ENCODE measurements at places on chromosomes 7 and 10.

DNA sequence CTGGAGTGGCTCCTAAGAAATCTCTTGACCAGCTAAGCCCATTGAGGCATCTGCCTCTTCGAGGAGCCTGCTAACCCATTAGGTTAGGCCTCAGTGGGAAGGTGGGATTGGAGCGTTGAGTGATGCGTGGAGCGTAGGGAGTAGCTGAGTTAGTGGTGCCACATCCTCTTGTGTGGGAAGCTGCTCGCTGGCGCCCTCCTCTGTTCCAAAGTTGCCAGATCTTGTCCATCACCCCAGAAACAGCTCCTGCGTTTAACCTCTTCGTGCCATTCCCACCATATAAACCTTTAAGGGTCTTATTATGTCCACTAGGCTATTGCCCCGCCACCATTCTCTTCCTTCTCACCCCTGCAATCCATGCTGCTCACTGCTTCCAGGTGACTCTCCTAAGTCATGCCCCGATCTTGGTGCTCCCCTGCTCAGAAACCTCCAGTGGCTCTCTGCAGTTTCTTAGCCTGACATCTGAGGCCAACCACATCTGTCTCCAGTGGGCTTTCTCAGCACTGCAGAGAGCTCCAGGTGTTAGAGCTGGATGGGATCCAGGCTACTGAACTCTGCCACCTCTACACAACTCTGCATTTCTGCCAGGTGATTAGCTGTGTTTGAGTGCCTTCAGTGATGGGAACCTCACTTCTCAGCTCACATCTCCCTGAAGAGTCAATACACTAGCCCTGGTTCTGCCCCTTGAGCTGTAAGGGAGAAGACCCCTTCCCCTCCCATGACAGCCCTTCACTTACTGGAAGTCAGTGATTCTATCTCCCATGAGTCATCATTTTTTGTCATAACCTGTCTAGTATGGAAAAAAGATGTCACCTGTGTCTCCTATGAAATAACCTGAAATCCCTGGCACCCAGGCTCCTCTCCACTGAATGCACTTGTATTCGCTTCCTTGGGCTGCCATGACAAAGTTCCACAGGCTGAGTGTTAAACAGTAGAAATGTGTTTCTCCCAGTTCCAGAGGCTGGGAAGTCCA lies 65.0 kb upstream of the FGFR2 start:
- DNase-seq: no peak

DNA sequence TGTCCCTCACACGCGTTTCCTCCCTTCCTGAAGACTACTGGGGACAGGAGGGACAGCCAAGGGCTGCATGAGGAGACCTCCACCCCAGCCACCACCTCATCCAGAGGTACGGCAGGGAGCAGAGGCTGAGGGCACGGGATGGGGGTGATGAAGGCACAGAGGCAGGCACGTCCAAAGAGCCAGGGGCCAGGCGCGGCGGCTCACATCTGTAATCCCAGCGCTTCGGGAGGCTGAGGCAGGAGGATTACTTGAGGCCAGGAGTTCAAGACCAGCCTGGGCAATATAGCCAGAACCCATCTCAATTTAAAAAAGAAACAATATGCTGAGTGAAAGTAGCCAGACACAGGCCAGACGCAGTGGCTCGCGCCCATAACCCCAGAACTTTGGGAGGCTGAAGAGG lies 3.3 kb downstream of the MICALL2 start:
- DNase-seq: no peak

DNA sequence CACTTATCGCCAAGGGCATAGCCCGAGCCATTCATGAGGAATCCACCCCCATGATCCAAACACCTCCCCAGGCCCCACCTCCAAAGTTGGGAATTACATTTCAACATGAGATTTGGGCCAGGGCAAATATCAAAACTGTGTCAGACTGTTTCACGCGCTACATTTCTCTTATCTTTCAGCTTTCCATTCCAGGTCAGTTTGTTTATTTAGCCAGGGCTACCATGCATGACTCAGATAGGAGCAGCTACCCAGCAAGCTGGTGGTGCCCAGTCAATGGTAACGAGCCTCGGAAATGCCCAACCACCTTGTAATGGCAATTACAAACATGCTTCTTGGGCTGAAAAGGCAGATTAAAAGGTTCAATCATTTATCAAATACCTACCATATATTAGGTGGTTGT lies 43.6 kb upstream of the BAMBI start:
- no peak for DNase-seq

DNA sequence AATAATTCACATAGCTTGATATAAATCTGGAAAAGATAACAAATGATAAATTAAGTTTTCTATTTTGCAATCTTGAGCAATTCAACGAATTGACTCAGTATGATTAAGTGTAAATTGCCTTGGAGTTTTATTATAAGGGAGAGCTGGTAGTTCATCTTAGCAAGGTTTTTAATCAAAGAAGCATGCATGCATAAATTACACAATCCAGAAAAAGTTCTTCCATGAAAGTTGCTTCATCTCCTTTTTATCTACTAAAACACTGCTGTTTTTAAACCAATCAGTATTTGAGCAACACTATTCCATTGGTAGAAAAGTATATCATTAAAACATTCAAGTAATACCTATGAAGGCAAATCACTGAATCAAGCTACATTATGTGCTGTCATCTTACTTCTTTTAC lies 47.6 kb downstream of the POT1 start:
- no peak for DNase-seq

DNA sequence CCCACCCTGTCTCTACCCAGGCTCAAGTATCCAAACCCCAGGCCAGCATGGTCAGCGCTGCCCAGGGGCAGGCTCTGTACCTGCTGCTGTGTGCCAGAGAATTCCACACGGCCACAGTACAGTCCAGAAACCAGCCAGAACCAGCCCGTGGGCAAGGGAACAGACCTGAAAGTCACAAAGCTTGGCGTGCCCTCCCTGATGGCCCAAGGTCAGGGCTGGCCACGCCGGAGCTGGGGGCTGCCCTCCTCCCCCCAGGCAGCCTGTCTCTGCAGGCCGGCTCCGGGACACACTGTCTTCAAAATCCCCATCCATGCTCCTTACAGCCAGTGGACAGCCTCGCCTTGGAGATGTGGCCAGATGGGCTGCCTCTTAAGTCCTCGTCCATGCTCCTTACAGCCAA lies 78.4 kb downstream of the CTBP2 start:
- no peak for DNase-seq

DNA sequence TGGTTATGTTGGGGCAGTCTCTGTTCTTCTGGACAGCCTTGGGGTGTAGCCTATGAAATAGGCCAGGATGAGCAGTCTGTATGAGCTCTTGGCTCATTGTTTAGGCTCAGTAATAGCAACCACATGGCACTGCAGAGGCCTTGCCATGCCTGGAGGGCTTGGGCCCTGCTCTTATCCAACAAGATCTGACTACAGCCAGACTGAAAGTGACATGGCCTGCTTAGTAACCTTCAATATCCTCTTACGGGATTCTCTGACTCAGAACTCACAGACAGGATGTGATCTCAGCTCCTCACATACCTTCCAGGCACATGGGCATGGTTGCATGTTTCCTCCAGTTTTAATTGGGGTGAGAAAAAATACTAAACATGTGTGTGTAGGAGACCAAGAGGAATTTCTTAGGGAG lies 289.3 kb downstream of the PTEN start:
- DNase-seq: no peak

DNA sequence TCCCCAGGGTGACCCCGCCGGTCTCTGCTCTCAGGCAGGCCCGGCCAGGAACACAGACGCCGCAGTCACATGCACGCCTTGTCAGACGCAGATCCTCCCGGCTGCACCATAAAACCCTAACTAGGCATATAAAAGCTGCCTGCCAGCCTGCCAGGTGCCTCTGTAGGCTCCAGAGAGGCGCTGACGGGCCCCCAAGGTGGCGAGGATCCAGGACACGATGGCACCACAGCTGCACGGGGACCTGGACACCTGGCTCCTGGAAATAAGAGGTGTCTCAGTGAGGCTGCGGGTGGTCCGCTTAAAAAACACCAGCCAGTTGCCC lies 21.9 kb upstream of the GDF10 start:
- no peak for DNase-seq

DNA sequence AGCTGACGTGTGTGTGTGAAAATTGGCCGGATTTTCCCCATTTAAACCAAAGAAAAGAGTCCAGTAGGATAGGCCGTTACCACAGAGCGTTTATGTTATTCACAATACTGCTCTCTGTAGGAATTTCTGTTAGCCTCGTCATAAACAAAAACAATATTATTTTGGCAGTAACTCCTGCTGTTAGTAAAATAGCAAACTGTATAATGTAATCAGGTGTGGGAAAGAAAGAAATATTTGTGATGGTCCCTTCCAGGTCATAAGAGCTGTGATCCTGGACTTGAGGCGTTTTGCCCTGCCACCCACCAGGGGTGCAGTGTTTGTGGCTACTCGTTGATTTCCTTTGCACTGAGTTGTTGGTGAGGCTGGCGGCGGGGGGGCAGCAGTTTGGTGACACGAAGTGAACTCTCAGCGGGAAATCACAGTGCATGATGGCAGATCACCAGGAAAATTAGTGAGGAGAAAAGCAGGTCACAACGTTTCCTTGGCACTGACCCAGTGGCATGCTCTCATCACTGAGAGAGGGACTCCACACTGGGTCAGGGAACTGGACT lies 2.8 kb downstream of the EEPD1 start:
- DNase-seq: no peak

GRCh38 chr7:107579885-107580715 lies at the start of gene BCAP29:
Gene BCAP29 (plus strand): TSS chr7:107580246. CDS start chr7:107580773, 527 bp downstream.
- peak; percentile 53 for DNase-seq

GRCh38 chr7:123749537-123749857 lies 694 bp upstream of the WASL start:
- no peak for DNase-seq

DNA sequence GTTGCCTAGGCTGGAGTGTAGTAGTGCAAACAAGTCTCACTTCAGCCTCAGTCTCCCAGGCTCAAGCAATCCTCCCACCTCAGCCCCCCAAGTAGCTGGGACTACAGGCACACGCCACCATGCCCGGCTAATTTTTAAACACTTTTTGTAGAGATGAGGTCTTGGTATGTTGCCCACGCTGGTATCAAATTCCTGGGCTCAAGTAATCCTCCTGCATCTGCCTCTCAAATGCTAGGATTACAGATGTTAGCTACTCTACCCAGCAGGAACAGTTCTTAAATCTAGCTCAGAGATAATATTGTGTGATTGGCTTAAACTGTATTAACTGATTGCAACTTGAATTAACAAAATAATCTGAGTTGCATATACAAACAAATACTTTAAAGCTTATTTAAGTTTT lies 82.9 kb downstream of the CDK14 start:
- DNase-seq: no peak

GRCh38 chr7:43484678-43485395 lies 98.1 kb upstream of the STK17A start:
- no peak for DNase-seq

GRCh38 chr7:135100856-135101255 lies 47.0 kb upstream of the TMEM140 start:
- DNase-seq: no peak

GRCh38 chr10:26621243-26621888 lies 76.1 kb upstream of the PDSS1 start:
- no peak for DNase-seq

- no peak for DNase-seq
Measured at GRCh38 chr7:138776166-138776833, 21.5 kb upstream of the TMEM213 start.

Data from effector CD4-positive, alpha-beta T cell (primary cell).